ENCODE measurements at places on chromosomes 2 and 18. TPM values are rescaled to one million over a fixed set of nuclear protein-coding genes. Genes with fewer than 3 reads are reported as not detected.

ADGRF3 gene
- total RNA-seq = 0.24 TPM

GCKR gene
- total RNA-seq = not detected

ANKRD62 gene
- not detected for total RNA-seq

KIAA2012 gene
- not detected for total RNA-seq

GRCh38 chr2:148640767-148641166 is 3.8 kb upstream of the EPC2 start:
- no peak overlapping the region for H3K27ac ChIP-seq
- peaks cover 13% of the 10 kb centered on the region for H3K4me1 ChIP-seq
- H3K4me3 ChIP-seq = no peak overlapping the region
- no peak for DNase-seq
- peaks cover 2% of the 10 kb centered on the region for H3K27me3 ChIP-seq

GRCh38 chr18:54558609-54559585 is 32.1 kb upstream of the DYNAP start:
- no peaks in the 10 kb centered on the region for H3K27me3 ChIP-seq
- no peaks in the 10 kb centered on the region for H3K36me3 ChIP-seq
- H3K27ac ChIP-seq = no peak overlapping the region
- H3K4me1 ChIP-seq = no peaks in the 10 kb centered on the region

DNA sequence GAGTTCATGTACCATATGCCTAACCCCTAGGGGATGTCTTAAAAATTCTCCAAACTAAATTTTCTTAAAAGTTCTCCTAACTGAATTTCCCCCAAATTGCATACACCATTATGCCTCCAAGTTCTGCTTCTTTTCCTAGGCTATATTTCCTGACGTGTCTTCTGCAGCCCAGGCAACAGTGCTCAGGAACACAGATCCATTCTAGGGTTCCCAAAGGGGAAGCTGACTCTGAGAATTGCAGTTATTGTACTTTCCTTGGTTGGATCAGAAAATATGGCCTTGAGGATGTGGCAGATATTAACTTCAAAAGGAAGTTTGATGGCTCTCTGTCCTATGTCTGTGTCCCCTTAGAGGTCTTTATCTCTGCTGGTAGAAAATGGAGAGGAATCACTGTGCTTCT is 124.3 kb downstream of the TMEM17 start:
- no peaks in the 10 kb centered on the region for H3K27me3 ChIP-seq
- no peak overlapping the region for H3K4me3 ChIP-seq
- peaks cover 1% of the 10 kb centered on the region for H3K36me3 ChIP-seq

GRCh38 chr18:23356915-23357601 is 96.0 kb upstream of the RIOK3 start:
- peaks cover 39% of the 10 kb centered on the region for H3K4me1 ChIP-seq
- no peak overlapping the region for H3K4me3 ChIP-seq
- H3K36me3 ChIP-seq = peaks cover 12% of the 10 kb centered on the region
- H3K27me3 ChIP-seq = no peaks in the 10 kb centered on the region
- DNase-seq = peak; percentile 0
- peak overlapping the region; percentile 79 for H3K27ac ChIP-seq

- H3K4me1 ChIP-seq = peaks cover 77% of the 10 kb centered on the region
- peak overlapping the region; percentile 80 for H3K27ac ChIP-seq
- H3K27me3 ChIP-seq = no peaks in the 10 kb centered on the region
- H3K4me3 ChIP-seq = no peak overlapping the region
Observed at GRCh38 chr18:57785751-57786437, 17.2 kb downstream of the ATP8B1 start.

GRCh38 chr2:64819774-64820688 is 166.3 kb upstream of the SERTAD2 start:
- H3K27me3 ChIP-seq = no peaks in the 10 kb centered on the region
- no peaks in the 10 kb centered on the region for H3K36me3 ChIP-seq
- no peak for DNase-seq
- H3K4me3 ChIP-seq = no peak overlapping the region

GRCh38 chr18:6730416-6731221 is 1.1 kb downstream of the ARHGAP28 start:
- H3K27me3 ChIP-seq = peaks cover 10% of the 10 kb centered on the region
- peak overlapping the region; percentile 77 for H3K27ac ChIP-seq
- H3K4me3 ChIP-seq = peak overlapping the region; percentile 92
- H3K36me3 ChIP-seq = no peaks in the 10 kb centered on the region
- DNase-seq = no peak

- H3K27ac ChIP-seq = peak overlapping the region; percentile 84
- H3K36me3 ChIP-seq = peaks cover 39% of the 10 kb centered on the region
- no peaks in the 10 kb centered on the region for H3K27me3 ChIP-seq
- DNase-seq = no peak
- H3K4me1 ChIP-seq = peaks cover 63% of the 10 kb centered on the region
Observed at GRCh38 chr18:61833978-61834377, 58.8 kb downstream of the RNF152 start.

- no peaks in the 10 kb centered on the region for H3K36me3 ChIP-seq
- no peaks in the 10 kb centered on the region for H3K27me3 ChIP-seq
Observed at GRCh38 chr2:101063352-101064124, 61.4 kb downstream of the RPL31 start.

- H3K36me3 ChIP-seq = no peaks in the 10 kb centered on the region
- H3K27me3 ChIP-seq = no peaks in the 10 kb centered on the region
- no peak for DNase-seq
- H3K4me3 ChIP-seq = no peak overlapping the region
- no peak overlapping the region for H3K27ac ChIP-seq
- H3K4me1 ChIP-seq = peaks cover 1% of the 10 kb centered on the region
Observed at GRCh38 chr2:62036761-62037250, 131.3 kb downstream of the COMMD1 start.

DNA sequence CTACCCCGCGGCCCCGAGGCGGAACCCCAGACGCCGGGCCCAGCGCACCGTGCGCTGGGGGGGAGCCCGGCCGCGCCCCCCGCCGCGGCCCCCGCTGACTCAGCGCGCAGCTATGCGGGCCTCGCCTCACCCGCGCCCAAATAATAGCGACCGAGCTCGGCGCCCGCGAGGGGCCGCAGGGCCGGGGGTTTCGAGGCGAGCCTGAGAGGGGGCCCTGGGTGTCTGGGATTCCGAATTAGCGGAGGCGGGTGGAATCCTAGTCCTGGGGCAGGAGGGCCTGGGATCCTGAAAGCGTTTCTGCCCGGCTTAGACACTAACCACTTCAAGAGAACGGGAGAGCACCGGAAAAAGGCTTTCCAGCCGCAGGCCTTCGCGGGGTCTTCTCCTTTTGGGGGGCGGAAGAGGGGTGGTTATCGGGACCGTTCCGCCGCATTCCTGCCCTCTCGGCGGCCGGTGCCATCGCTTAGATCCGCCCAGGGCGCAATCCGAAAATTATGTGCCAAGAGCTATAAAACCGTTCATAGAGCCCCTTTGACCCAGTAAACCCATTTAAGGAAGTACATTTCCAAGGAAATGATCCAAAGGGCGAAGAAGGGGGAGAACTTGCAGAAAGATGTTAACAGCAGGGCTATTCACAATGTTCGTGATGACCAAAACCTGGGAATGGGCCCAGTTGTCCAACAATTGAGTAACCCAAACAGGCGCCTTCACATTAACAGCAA is 681 bp upstream of the ROCK2 start:
- peak overlapping the region; percentile 80 for H3K4me3 ChIP-seq
- no peaks in the 10 kb centered on the region for H3K36me3 ChIP-seq
- no peaks in the 10 kb centered on the region for H3K27me3 ChIP-seq
- peak; percentile 87 for DNase-seq

GRCh38 chr2:144325086-144325485 is 194.8 kb downstream of the ZEB2 start:
- H3K27me3 ChIP-seq = no peaks in the 10 kb centered on the region
- H3K36me3 ChIP-seq = peaks cover 12% of the 10 kb centered on the region
- no peak for DNase-seq
- H3K27ac ChIP-seq = no peak overlapping the region

DNA sequence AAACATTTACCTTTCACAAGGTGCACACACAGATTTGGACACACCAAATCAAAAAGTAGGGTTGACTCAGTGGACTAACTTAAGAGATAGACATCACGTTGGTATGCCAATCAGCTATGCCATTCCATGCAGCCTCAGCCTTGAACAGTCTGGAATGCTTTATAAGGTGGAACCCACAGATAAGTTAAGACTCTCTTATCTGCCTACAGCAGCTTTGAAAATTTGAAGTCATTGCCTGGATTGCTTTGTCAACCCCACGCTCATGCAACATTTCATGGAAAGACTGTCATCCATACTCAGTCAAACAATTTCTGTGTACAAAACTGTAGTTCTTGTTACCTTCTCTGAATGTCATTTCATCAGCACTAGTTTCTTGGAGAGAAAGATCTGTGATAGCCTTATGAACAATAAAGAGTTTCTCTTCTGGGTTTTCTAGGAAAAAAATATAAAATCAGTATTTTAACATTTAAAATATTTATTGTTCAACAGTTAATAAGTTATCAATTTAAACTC is 1.2 kb downstream of the ERMN start:
- no peak overlapping the region for H3K4me3 ChIP-seq
- H3K27me3 ChIP-seq = peaks cover 16% of the 10 kb centered on the region
- DNase-seq = no peak

DNA sequence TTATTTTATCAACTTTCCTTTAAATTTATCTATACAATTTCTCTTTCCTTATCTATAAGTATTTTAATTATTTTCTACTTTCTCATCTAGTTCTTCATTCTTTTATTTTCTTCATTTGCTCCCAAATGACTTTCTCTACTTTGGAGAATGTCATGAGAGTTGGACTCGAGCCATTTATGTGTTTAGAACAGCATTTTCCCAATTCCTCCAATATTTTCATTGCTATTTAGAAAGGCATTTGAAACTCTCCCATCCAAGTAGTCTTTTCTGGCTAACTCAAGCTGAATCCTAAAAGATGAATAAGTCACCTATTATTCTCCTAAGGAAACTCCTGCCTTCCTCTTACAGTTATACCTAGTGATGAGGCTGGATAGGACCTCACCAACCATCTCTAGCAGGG is 15.8 kb upstream of the FEZ2 start:
- no peak overlapping the region for H3K4me3 ChIP-seq
- peaks cover 22% of the 10 kb centered on the region for H3K4me1 ChIP-seq
- DNase-seq = no peak
- H3K36me3 ChIP-seq = no peaks in the 10 kb centered on the region
- H3K27ac ChIP-seq = no peak overlapping the region

GRCh38 chr2:160419776-160420505 is 73.7 kb downstream of the RBMS1 start:
- H3K27me3 ChIP-seq = no peaks in the 10 kb centered on the region
- peaks cover 67% of the 10 kb centered on the region for H3K4me1 ChIP-seq
- no peak overlapping the region for H3K4me3 ChIP-seq
- DNase-seq = no peak

GRCh38 chr18:42045346-42045745 is 90.3 kb downstream of the PIK3C3 start:
- peaks cover 27% of the 10 kb centered on the region for H3K4me1 ChIP-seq
- no peak overlapping the region for H3K4me3 ChIP-seq
- H3K27me3 ChIP-seq = no peaks in the 10 kb centered on the region
- H3K27ac ChIP-seq = peak overlapping the region; percentile 29

GRCh38 chr2:170024721-170025120 is 153.2 kb upstream of the MYO3B start:
- no peak overlapping the region for H3K4me3 ChIP-seq
- no peaks in the 10 kb centered on the region for H3K27me3 ChIP-seq
- H3K27ac ChIP-seq = no peak overlapping the region
- H3K4me1 ChIP-seq = peaks cover 10% of the 10 kb centered on the region

DNA sequence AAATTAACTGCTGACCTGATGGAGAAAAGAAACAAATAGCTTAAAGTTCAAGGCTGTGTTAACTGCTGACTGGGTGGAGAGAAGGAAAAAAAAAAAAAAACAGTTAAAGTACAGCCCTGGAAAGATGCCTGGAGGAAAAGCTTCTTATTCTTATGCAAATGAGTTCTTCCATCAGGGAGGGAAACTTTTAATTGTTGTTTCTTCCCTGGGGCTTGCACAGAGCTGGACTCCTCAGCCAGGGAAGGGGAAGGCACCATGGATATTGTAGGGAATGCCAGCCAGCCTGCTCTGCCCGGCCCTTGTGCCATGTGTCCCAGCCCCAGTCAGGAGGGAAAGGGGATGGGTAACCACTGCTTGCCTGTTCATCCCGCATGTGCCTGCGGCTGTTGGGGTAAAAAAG is 833.1 kb upstream of the CRIM1 start:
- H3K36me3 ChIP-seq = no peaks in the 10 kb centered on the region
- no peak overlapping the region for H3K4me3 ChIP-seq
- no peaks in the 10 kb centered on the region for H3K4me1 ChIP-seq
- H3K27me3 ChIP-seq = peaks cover 27% of the 10 kb centered on the region
- H3K27ac ChIP-seq = no peak overlapping the region
- no peak for DNase-seq

GRCh38 chr18:41197967-41198366 is 757.1 kb upstream of the PIK3C3 start:
- H3K4me3 ChIP-seq = no peak overlapping the region
- peaks cover 2% of the 10 kb centered on the region for H3K27me3 ChIP-seq
- H3K36me3 ChIP-seq = no peaks in the 10 kb centered on the region
- H3K4me1 ChIP-seq = no peaks in the 10 kb centered on the region
- H3K27ac ChIP-seq = no peak overlapping the region

GRCh38 chr2:160862226-160862625 is 298.0 kb upstream of the TANK start:
- no peak for DNase-seq
- no peak overlapping the region for H3K4me3 ChIP-seq
- no peaks in the 10 kb centered on the region for H3K27me3 ChIP-seq
- no peaks in the 10 kb centered on the region for H3K36me3 ChIP-seq

DNA sequence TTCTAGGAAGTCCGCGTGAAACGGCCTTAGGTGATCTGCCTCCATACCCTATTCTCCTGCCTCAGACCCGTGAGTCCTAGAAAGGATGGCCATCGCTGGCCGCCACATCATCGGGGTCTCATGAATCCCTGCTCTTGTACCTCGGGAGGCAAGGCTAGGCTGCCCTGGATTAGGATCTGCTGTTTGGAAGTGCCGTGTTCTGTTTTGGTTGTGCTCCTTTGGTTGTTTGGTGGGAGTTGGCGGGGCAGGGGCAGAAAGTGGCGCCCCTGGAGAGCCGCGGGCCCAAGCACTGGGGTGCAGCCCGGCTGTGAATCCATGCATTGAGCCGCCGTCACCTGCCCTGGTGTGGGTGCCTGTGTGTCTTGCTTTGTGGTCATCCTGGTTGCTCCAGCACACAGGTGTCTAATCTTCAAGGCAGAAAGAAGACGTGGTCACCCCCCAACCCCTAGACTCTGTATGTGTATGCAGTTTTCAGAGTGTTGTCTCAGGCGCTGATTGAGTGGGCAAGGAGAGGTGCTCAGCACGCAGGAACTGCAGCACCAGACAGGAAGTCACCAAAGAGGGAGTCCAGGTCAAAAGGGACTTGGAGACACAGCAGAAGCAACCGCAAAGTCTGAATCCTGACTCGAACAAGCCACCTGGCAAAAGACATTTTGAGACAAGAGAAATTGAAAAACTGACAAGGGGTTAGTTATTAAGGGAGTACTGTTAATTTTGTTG is 80.0 kb upstream of the LDLRAD4 start:
- H3K4me1 ChIP-seq = peaks cover 10% of the 10 kb centered on the region
- H3K27ac ChIP-seq = no peak overlapping the region
- H3K27me3 ChIP-seq = peaks cover 2% of the 10 kb centered on the region
- no peaks in the 10 kb centered on the region for H3K36me3 ChIP-seq
- DNase-seq = no peak
- H3K4me3 ChIP-seq = no peak overlapping the region

GRCh38 chr2:203842373-203842772 is 25.2 kb upstream of the CTLA4 start:
- no peaks in the 10 kb centered on the region for H3K36me3 ChIP-seq
- no peak overlapping the region for H3K27ac ChIP-seq
- H3K4me3 ChIP-seq = no peak overlapping the region
- no peak for DNase-seq

Measured in osteocyte (in vitro differentiated cells).